ENCODE measurements at places on chromosomes 3 and 15.

DNA sequence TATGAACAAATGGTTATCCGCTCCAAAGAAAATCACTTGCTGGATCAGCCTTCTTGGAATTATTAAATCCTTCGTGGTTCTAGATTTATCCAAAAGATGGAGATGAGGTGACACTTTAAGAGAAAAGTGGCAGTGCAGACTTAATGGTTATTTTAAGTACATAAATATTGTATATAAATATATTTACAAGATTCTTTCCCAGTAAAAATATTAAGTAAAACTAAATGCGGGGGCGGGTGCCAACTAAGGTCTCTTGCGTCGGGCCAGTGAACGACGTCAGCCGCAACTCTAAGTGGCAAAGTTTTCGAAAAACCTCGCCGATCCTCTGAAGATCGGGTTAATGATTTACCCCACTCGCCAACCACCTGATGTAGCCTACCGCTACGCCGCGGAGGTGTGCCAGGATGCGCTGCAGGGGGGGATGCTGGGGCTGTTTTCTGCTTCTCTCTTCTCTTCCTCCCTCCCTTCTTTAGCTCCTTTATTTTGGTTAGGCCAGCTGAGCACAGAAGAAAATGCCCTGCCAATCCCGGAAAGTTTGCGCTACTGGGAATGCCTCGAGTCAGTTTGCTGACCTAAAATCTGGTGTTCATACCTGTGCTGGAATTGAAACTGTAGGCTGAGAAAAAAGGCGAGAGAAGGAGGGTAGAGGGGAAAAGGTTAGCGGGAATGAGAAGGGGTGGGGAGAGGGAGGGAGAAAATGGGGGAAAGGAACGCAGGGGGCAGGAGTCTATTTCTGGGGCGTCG is 7.6 kb upstream of the FOXB1 start:
- DNase-seq, result no peak

DNA sequence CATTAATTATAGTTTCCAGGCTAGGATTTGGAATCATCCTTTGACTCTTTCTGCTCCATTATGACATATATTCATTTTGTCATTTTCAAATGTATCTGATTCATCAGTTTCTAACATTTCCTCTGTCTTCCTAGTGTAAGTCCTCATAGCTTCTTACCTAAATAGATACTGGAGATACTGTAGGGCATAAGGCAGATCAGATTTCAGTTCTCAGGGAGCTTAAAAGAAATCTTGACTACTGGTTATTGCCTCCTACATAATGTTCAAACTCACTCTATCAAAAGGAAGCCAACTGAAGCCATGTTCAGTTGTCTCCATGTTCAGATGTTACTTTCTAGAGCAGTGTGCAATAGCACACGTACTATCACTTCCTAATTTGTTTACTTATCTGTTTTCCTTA is 29.6 kb upstream of the CTDSPL2 start:
- DNase-seq, result no peak

- no peak for DNase-seq
Measured at GRCh38 chr3:171646357-171647133, 163.7 kb downstream of the PLD1 start.

- DNase-seq, result no peak
Measured at GRCh38 chr15:91141097-91141496, 41.0 kb downstream of the SV2B start.

DNA sequence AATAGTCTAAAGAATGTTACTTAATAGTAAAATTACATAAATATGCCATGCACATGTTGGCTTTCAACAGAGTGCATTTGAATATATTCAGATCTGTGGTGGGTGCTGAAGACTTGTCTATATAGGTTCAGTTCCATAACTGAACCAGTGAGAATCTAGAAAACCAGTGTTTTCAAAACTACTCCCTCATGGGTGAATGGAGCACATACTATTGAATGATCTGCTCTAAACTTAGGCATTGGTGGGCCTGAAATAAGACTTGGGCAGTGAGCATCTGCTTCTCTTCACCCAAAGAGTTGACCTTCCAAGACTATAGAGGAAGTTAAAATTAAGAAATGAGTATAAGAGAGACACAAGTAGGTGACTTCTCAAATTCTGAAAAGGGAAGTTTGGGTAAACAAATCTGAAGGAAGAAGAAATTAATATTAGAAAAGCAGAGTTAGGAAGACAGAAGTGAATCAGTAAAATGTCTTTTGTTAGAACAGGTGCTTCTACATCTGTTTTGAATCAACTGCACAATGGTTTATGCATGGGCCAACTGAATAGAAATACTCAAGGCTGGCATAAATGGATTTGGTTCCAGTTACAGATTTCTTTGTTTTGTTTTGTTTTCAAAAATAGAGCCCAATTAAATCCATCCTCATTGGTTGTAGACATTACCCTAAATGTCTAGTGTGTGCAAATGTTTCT is 19.3 kb downstream of the ALCAM start:
- no peak for DNase-seq

- no peak for DNase-seq
Measured at GRCh38 chr3:157465741-157466140, 29.1 kb downstream of the PTX3 start.

GRCh38 chr3:101065962-101066361 is 72.7 kb upstream of the ABI3BP start:
- no peak for DNase-seq

GRCh38 chr3:95521396-95521795 is 1293.0 kb upstream of the EPHA6 start:
- DNase-seq, result no peak

DNA sequence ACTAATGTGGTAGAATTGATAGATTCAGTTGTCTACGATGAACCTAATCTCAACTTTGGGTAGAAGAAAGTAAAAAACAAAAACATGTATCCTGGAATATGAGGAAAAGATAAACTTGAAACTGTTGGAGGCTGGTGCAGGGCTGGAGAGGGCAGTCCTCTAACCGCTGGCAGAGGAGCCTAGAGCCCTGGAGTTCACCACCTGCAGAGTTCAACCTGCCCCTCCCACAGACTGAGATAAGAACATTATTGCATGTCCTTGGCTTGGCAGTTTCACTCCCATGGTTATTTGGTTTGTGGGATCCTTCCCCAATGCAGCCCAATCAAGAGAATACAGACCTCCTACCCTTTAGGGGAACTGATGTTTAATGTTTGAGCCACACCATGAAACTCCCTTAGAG is 53.2 kb upstream of the GATM start:
- no peak for DNase-seq

DNA sequence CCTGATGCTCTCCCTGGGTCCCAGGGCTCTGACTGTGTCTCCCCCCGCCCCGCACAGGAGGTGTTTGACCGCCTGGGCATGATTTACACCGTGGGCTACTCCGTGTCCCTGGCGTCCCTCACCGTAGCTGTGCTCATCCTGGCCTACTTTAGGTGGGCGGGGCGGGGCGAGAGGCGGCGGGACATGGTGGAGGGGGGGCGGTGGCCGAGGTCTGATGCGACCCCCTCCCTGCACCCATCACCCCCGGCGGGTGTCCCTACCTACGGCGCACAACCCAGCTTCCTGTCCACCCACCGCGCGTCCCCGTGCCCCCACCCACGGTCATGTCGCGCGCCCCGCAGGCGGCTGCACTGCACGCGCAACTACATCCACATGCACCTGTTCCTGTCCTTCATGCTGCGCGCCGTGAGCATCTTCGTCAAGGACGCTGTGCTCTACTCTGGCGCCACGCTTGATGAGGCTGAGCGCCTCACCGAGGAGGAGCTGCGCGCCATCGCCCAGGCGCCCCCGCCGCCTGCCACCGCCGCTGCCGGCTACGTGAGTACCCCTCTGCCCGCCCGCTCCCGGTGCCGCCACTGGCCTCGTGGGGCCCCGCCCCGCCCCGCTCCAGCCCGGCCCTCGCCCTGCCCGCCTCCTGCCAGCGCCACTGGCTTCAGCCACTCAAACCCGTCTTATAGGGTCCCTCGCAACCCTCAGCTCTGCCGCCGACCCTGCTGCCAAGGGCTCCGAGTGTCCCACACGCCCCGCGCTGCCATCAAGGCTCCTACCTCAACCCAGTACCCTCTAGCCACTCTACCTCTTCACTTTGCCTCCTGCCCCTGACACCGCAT is 21.0 kb downstream of the PTH1R start:
- DNase-seq, result no peak

DNA sequence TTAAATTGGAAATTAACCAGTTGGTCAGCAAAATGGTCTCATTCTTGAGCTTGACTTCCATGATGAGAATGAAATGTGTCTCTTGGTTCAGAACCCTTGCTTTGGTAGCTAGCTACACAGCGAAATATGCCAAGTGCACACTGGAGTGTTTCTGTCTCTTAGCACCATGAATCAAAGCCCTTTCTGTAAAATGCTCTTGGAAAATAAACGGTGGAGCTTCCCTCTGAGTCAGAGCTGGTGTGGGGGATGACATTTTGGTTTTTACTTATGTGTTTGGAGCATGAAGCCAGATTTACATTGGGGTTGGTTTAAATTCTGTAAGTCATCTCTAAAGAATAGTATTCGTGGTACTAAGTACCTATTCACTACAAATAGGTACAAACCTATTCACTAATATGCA is 85.1 kb upstream of the NANOGP8 start:
- DNase-seq, result no peak

- no peak for DNase-seq
Measured at GRCh38 chr15:62498712-62499111, 333.6 kb upstream of the C2CD4B start.

DNA sequence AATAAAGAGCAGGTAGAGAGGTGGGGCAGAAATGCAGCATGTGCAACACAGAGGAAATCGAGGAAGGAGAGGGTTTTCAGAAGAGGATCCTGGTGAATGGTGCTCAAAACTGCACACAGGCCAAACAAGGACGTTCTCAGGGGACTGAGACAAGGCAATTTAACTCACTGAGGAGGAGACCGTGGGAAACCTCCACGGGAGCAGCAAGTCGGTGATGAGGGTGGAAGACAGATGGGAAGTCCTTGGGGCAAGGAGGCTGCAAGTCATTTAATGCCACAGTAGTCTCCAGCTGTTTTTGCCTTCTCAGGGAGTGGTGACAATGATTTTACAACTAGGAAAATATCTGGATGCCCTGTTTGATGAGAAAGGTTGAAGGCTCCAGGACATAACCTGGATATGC is 11.5 kb upstream of the PDIA5 start:
- no peak for DNase-seq

GRCh38 chr3:187955587-187955952 is 198.4 kb upstream of the LPP start:
- no peak for DNase-seq

DNA sequence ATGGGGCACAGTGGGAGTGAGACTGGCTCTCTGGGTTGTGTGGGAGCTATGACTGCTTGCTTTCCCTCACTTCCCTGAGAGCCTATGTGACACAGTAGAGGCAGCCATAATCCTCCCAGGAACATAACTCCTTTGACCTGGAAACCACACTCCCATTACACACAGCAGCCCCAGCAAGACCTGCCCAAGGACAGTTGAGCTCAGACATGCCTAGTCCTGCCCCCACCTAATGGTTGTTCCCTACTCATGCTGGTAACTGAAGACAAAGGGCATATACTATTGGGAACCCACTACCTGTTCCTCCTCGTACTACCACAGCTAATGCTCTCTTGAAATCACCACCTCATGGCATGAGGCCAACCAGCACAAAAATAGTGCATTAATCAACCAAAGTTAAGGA is 550.4 kb upstream of the ARPP21 start:
- DNase-seq, result no peak

DNA sequence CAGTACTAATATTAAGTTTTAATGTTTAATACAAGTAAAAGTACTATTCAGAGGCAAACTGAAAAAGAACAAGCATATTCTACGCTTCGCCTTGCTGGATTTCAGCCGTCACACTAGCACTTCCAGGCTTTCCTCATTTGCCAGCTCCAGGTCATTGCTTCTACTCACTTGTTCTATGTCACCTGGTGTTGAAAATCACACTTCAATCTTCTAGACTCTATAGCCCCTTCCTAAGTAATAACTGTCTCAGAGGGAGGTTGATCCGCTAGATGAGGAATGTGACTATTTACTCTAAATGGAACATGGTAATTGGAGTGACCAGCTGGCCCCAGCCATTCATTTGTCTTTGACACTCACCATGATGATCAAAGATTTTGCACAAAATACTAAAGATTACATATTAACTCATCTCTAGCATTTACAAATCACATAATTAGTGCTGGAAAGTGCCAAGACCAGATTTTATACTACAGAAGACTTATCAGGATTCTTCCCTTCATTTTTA is 92.0 kb downstream of the GAP43 start:
- DNase-seq, result no peak

GRCh38 chr15:52879145-52879544 is 89.0 kb upstream of the ONECUT1 start:
- no peak for DNase-seq

- no peak for DNase-seq
Measured at GRCh38 chr3:39294446-39295183, 14.8 kb upstream of the CX3CR1 start.

GRCh38 chr15:70582143-70582945 is 181.0 kb downstream of the UACA start:
- no peak for DNase-seq

GRCh38 chr3:166810741-166811445 is 569.2 kb downstream of the ZBBX start:
- DNase-seq, result no peak

DNA sequence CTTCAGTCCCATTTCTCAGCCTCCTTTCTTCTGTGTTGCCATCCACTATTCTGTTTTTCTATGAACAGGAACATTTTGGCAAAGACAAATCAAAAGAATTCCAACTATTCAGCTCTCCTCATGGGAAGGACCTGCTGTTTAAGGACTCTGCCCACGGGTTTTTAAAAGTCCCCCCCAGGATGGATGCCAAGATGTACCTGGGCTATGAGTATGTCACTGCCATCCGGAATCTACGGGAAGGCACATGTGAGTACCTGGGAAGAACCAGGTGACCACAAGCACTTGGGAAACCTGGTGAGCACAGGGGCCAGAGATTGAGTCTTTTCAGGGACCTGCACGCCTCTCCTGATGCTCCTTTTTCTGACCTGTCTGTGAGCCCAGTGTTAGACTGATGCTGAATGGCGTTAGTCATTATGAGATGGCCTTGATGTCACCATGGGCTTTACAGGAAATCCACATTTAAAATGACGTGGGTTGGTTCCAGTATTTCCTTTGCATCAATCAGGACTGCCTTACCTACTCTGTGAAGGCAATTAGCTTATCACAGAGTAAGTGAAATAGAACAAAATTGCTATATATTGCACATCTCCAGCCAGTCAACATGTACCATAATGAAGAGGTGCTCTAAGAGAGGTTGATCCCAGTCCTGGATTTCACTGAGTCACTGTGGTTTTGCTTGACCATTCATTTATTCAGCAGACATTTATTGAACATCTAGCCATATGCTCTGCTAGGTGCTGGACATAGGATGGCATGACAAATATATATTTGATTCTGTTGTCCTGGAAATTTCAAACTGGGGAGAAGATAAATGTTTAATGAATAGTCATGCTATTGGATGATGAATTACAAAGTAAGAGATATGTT is 11.7 kb downstream of the TF start:
- no peak for DNase-seq

DNA sequence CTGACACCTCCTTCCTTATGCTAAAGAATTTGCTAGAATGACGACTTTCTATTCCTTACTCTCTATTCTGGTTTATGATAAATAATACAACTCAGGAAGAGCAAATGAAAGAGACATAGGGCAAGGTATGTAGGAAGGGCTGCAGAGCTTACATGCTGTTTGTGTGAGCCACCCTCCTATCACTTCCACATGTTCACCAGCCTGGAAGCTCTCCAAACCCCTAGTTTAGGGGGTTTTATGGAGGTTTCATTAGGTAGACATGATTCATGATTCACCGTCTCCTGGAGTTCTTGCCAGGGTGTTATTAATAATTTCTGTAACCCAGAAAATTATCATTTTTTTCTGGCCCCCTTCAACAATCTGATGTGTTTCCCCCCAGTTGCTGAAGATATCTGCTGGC is 172.1 kb upstream of the COL8A1 start:
- no peak for DNase-seq
